ENCODE measurements at places on chromosomes 16 and 17. TPM values are rescaled to one million over a fixed set of nuclear protein-coding genes. Genes with fewer than 3 reads are reported as not detected.
A peak's percentile ranks its signal among the peaks of the same experiment; 100 is the strongest.

GRCh38 chr16:54842743-54843423, 87.8 kb upstream of the IRX5 start:
- DNase-seq: no peak

GRCh38 chr17:65914784-65915342, 277.1 kb downstream of the CEP112 start:
- DNase-seq: no peak

DNA sequence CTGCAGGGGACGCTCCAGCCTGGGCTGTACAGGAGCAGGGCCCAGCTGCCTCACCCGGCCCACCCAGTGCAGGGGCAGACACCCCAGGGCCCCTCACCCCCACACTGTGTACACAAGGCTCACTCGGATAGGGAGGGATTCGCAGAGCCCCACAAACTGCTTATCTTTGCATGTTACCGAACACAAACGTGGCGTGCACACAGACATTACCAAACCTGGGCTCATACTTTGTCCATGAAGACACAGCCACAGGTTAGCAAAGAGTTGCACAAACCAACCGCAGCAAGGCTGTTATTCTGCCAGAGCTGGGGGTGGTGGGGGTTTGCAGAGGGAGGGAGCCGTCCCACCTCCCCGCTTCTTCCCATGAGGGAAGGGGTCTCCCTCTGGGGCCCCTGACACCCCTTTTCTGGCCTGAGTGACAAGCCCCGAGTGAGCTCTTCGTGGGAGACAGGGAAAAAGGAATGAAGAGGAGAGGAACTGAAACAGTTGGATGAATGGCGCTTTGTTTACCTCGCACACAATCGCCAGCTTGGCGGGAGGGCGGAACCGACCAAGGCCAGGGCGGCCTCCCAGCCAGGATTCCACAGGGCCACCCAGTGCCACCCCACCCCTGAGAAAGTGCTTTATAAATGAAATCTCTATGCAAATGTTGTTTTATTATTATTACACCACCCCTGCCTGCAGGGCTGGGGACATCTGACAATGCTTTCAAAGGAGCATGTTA, 434 bp upstream of the CPSF4L start:
- DNase-seq: no peak

DNA sequence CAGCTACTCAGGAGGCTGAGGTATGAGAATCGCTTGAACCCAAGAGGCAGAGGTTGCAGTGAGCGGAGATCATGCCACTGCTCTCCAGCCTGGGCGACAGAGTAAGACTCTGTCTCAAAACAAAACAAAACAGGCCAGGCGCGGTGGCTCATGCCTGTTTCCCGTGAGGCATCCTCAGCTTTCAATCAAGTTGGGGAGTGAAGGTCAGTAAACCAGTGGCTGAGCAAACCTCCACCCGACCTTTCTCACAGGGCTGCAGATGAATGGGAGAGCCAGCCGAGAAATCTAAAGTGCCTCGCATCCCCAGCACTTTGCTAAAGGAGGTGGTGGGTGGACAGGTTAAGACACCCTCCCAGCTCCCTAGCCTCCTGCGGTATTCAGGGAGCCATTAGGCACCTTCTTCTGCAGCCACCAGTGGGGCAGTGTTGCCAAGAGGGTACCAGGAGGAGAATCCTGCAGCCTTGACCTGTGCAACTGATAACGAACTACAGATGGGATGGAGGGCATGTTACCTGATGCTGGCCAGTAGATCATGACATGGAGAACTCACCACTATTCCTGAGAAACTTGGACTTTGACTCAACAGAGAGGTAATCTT, 59.0 kb downstream of the KPNA2 start:
- peak; percentile 70 for DNase-seq

DNA sequence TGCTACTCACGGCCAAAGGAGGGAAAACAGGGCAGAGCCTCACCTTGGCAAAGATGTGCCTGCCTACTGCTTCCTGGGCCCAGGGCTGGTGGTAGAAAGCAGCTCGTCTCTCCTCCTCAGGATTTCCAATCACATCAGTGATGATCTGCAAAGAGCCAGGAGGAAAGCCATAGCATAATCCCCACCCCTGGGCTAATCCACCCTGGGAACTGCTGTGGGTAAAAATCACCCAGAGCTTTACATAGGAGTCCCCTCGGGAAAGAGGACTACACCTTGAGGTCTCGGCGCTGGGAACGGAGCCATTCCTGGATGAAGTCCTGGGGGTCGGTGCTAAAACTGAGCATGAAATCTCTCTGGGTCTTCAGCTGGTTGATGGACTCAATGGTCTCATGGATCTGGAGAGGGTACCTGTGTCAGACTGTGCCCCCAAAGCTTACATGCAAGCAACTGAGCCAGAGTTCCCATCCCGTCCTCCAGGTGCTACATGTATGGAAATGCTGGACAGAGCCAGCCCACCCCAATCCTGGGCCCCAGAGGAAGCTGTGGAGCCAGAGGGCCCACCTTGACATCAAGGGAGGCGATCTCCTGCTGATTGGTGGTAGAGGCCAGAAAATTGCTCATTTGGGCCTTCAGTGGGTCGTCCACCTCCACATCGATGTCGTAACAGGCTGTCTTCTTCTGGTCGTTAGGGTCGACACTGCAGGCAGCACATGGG, 5.7 kb upstream of the FTSJ3 start:
- DNase-seq: no peak

DNA sequence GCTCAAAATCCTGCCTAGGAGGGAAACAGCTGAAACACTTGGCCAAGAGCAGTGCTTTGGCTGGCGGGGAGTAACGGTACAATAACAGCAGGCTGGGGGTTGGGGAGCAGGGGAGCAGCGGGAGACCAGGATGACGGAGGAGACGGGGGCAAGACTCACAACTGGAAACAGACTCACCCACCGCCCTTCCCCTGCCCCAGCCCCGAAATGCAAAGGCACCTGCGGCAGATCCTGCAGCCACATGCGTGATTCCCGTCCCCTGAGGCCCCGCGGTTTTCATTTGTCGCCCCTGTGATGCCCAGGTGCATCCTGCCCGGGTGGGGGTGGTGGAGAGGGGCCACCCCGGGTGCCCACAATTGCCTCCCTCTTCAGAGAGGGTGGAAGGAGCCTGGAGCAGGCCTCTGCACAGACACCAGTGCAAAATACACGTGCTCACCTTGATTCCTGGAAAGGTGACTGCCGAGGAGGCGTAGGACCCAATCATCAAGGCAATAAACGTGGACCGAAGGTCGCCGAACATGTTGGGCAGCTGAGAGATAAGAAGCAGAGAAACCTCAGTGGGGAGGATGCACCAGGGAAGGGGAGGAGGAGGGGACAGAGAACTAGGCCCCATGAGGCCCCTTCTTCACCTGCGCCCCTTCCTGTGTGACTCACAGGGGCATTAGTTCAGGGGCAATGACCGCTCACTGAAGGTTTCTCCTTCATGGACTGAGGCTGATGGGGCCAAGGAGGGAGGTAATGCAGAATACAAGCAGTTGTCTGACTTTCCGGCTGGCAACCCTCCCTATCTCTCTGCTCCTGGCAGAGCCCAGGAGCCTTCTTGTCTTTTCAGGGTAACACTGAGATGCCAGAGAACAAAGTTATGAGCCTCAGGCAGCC, 30.4 kb upstream of the PITPNA start:
- no peak for DNase-seq

DNA sequence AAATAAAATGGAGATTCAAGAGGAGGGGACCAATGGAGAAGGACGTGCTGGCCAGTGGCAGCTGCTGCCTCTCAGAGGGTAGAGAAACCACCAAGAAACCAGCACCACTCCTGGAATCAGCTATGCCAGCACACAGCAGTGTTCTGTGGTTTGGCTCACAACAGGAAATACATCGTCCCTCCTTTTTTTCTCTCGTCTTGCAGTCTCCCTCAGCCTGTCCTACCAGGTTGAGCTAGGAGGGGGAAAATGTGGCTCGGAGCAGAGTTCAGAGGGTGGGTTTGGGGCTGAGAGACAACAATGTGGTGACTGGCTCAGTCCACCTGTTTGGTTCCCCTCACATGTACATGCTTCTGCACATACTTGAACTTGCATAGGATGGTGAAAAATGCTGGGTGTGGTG, 19.9 kb upstream of the SLC16A5 start:
- no peak for DNase-seq

DNA sequence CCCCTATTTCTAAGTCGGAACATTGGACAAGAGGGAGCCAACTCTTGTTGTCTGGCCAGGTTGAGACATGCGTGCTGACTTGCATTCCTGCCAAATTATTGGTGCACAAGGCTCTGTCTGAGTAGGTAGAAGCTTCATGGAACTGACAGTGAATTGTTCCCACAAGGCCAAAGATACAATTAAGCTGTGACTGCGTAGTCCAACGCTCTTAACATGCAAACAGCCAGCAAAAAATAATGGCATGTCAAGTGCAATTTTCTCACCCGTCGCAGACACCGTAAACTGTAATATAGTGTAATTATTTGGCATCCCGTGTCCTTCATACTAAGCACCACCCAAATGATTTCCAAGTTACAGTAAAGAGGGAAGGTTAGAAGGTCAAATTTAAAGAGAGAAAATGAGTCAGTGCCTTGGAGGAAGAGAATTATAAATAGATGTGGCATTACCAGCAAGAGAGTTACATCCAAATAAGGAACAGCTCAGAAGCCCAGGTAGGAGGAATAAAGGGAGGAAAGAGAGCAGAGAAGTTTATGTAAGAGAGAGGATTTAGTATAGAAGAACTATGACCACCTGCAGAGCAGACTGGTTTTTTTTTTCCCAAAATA, 21.8 kb downstream of the CDH8 start:
- DNase-seq: no peak

DNA sequence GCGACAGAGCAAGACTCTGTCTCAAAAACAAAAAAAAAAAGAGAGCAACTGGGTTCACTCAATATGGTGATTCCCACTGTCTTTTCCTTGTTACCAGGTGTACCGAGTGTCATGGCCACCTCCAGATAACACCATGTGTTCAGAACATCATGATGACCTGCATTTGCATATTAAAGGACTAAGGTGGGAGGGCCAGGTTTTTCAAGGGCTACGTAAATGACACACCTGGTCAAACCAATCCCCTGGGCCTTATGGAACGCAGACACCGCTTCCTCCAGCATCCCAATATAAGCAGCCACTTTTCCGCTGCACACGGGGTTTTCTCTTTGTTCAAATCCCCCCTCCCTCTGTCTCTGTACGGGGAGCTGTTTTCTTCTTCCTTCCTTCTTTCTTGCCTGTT, 29.3 kb downstream of the WSCD1 start:
- no peak for DNase-seq

DNA sequence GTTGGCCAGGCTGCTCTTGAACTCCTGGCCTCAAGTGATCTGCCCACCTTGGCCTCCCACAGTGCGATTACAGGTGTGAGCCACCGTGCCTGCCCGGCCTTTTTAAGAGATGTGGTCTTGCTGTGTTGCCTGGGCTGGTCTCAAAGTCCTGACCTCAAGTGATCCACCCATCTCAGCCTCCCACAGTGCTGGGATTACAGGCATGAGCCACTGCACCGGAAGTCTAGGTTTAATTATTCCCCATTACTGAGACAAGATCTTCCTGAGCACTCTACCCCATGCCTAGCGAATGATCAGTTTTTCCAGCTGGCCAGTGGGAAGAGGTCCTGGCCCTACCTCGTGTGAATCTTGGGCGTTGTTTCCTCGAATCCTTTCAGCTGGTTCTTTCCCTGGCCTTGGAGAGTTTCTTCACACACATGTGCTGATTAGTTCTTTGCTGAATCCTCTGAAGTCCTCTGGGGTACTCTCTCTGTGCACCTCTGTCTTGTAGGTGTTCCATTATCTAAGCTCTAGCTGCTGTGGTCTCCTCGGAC, 18.9 kb downstream of the C16orf54 start:
- no peak for DNase-seq

PRDM7 gene
- total RNA-seq: not detected

DNA sequence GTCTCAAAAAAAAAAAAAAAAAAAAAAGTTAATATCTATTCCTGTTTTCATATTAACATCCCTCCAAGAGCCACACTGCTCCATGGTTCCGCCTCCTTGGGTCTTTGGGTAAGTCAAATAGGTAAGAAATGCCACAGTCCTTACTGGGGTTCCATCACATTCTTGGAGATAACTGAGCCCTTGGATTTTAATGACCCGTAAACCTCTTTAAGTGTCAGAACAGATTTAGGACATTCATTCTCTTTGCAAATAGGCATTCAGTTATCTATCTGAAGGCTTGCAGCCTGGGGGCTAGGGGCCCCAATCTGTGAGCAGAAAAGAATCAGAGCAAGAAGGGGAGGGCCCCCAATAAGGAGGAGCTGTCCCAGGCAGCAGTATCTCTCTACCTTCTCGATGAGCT, 28.0 kb downstream of the MYH13 start:
- DNase-seq: no peak

DNA sequence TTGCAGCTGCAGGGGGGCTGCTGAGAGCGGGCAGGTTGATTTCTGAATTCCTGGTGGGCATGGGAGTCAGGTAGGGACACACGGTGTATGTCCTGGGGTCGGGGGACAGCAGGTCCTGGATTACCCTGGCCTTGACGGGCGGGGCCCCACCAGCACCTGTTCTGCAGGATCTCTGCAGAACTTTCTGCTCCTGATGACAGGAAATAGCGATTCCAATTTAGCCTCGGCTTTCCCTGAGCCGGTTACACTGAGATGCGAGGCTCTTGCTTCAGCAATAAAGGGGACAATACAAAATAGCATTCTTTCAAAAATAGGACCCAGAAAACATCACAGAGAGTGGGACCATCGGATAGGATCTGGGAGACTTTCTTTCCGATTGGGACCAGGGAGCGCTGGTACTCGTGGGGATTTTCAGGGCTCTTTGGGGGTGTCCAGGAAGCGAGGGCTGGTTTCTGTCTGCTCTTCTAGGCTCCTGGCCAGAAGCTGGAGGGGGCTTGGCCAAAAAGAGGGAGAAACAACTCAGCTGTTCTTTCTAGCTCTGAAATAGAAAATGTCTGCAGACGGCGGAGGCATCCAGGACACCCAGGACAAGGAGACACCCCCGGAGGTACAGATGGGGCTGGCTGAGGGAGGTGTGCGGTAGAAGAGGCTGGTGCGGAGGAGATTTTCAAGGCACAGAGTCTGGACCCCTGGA, 642 bp downstream of the ZNF205 start:
- DNase-seq: no peak

RNF222 gene
- total RNA-seq: 0.42 TPM

GRCh38 chr17:64017381-64017980, 3.0 kb downstream of the ICAM2 start:
- no peak for DNase-seq

VAT1L gene
- 2.8 TPM for total RNA-seq

DYNLL2 gene
- 37.0 TPM for total RNA-seq

GRCh38 chr16:84180519-84181140, 6.2 kb downstream of the TAF1C start:
- DNase-seq: no peak

Measured in esophagus muscularis mucosa (tissue), 4 donors.